NCI-H1417 treated with DMSO at 0.1 percent for 48 hours (cell line): ENCODE measurements at places on chromosomes 3 and 15.

GRCh38 chr15:77659350-77660321, 26.9 kb upstream of the LINGO1 start:
- no peak for DNase-seq

GRCh38 chr3:139811331-139811730, 123.7 kb upstream of the CLSTN2 start:
- DNase-seq, result no peak

DNA sequence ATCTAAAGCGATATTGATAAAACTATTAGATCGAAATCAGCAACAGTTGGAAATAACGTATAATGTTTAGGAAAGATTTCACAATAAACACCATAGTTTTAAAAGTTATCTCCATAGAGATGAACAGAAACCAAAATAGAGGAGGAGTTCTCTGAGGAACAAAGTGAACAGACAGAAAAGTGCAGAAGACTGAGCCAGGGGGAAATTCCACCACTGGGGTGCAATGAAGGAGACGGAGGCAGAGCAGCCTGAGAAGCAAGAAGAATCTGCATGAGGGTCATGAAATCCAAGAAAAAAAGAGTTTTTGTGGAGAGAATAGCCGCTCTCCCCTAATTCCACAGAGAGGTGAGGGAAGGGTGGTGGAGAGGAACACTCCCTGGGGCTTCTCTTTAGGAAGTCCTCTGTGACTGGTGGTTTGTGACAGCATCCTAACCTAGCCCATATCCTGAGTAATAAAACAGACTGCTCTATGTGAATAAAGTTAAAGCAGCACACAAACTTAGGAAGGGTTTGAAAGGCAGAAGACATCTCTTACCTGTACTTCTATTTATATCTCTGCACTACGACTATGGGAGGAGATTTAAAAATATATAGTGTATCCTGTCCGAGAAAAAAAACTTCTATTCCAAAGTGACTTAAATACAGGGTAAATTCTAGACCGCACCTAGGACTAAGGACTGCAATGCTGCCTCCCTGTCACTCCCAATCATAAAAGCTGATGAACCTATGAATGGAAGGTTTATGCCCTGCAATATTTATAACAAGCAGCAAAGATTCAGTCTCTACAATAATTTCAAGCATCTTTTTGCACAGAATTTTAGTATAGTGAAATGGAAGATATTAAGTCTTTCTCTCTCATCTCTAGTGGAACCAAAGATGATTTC, 22.9 kb downstream of the ATP8B4 start:
- DNase-seq, result no peak

DNA sequence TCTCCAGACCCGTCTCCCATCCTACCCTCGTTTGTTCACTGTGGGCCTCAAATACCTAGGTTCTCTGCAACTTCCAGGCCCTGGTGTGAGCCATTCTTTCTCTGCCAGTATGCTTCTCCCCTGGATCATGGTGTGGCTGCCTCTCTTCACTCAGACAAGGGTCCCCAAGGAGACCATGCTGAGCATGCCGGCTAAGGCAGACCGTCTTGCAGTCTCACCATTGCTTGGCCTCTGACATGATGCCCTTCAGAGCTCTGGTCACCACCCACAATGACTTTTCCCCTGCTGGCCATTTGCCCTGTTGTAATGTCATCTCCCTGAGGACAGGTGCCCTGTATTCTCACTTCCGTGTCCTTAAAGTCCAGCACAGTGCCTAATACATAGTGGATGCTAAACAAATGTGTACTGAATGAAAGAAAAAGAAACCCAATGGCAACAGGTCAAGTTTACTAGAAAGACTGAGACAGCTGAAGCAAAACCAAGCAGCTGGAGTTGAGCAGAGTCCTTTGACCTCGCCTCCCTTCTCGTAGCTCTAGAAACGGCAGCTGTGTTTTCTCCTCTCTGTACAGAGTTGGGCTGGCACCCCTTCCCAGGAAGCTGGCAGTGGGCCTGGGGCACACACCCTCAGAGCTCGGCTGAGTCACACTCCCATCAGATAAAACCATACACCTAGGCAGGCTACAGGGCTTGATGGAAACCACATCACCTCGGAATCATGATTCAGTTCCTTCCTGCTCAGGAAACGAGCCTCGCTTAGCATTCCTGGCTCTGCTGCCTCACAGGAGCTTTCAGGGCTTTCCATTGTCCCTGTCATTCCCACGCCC, 8.6 kb downstream of the TLR9 start:
- DNase-seq, result no peak

GRCh38 chr3:114527036-114527644, 233.3 kb downstream of the TIGIT start:
- DNase-seq, result no peak

DNA sequence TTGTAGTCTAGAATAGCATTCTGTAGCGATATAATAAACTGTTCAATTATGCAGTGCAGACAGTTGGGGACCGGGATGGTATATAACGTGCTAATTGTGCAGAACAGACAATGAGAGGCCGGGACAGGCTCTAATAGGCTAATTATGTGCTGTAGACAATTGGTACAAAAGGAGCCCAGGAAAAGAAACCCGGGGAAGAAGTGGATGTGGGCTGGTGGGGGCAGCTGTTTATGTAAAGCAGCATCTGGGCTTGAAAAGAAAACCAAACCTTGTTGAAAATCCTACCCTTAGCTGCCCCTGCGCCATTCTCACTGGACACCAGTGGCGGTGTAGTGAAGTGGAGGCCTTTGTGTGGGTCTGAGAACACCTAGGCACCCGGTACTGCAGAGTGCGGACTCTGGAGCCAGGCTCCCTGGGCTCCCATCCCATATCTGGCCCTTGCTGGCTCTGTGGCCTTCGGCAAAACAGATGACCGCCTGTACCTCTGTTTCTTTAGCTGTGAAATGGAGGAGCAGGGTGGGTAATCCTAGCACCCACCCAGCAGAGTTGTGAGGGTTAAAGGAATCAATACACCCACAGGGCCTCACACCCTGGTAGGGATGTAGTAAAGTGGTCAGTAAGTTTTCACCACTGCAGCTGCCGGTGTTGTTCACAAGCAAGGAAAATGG, 51.5 kb downstream of the CMTM6 start:
- DNase-seq, result no peak
